ENCODE measurements at places on chromosomes 13 and 19.

DNA sequence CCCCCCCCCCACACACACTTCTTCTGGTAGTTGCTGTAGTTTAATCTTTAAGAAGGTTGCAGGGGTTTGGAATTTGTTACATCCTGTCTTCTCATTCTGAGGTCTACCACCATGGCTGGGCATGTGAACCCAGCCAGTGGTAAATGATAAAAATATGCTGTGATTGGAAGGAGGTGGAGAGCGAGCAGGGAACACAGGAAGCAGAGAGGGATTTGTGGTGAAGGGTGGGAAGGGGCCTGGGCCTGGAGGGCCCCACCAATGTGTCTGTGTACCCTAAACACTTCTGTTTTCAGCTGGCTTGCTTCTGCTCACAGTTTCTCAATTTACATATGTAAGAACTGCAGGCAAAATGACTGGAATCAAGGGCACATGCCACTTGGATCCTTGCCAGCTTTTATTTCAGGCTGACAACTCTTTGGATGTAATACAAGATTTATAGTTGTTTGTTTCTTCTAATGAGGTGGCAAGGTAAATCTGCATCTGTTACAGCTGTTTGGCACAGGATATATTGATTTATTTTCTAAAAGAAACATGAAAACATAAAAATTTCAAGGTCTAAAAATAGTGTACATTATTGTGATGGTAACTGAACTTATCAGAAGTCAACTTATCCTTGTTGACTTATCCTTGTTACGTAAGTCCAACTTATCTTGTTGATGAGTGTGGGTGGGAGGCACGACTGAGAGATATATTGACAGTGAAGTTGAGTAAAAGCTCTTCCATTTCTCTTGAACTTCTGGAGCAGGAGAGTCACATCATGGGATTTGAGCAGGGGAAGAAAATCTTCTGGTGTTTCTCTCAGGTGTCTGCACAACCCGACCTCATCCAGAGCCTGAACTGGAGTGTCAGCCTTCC is 313.2 kb downstream of the SHISA2 start:
- DNase-seq = no peak

GRCh38 chr19:4389511-4390016 is 10.8 kb downstream of the SH3GL1 start:
- no peak for DNase-seq

GRCh38 chr13:112001571-112001970 is 65.4 kb upstream of the SOX1 start:
- no peak for DNase-seq

DNA sequence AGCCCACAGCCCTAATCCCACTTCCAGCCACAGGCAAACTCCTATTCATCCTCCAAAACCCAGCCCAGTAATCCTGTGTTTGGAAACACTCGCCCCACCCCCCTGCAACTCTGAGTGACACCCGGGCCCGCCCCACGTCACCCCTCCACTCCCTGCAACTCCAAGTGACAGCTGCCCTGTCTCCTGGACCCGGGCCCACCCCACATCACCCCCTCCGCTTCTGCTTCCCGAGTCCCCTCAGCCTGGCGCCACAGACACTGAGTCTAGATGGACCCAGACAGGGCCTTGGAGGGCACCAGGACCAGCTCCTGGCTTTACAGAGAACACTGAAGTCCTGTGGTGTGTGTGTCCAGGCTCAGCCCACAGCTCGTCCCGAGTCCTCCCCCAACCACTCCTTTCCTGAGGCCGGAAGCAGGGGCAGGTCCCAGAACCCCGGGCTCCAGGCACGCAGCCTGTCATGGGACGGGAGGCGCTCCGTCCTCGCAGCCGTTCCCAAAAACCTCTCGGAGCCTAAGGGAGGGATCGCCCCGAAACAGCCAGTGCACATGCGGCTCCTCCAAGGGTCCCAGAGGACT is 7.7 kb downstream of the REXO1 start:
- DNase-seq = no peak

- DNase-seq = no peak
These were observed 6.1 kb upstream of the PRKD2 start for GRCh38 chr19:46723023-46723461.

- no peak for DNase-seq
These were observed 222.0 kb downstream of the SLITRK5 start for GRCh38 chr13:87893186-87893585.

GRCh38 chr19:2167896-2168618 is 4.3 kb downstream of the DOT1L start:
- DNase-seq = no peak

DNA sequence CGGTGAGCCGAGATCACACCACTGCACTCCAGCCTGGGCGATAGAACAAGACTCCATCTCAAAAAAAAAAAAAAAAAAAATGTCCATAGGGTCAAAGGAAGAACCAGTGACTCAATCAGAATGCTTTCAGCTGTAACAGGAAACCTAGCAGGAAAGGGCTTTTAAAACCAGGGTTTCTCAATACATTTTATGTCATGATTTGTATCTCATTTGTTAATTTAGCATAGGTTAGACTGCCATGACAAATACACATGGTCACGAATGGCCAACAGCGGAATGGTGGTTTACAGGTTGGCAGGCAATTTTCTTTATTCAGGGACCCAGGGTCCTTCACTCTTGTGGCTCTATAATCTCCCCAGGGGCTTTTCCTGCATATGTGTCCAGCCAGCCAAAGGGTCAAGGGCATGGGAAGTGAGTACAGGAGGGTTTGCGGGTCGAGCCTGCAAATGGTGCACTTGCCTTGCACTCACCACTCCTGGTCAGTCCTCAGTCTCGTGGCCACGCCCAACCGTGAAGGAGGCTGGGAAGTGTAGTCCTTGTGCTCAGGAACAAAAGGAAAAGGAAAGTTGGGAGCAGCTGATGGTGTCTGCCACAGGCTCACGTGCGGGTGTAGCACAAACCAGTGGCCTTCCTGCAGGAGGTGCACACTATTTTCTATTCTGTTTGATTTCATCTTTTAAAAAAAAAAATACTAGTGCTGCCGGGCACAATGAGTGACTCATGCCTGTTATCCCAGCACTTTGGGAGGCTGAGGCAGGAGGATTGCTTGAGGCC is 14.8 kb downstream of the DHX34 start:
- no peak for DNase-seq

DNA sequence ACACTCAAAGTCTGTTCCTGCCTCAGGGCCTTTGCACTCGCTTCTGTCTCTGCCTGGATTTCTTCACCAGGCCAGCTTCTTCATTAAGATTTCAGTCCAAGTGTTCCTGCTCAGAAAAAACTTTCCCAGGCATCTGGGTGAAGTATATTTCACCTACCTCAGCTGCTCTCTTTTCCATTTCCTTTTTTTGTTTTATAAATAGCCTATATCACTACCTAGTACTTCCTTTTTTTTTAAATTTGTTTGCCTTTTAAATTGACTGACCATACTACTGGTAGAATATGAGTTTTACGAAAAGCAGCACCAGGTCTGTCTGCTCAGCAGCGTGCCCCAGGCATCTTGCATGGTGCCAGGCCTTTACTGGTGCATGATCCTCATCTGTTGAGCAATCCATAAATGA is 1064.4 kb downstream of the UQCRFS1 start:
- no peak for DNase-seq

DNA sequence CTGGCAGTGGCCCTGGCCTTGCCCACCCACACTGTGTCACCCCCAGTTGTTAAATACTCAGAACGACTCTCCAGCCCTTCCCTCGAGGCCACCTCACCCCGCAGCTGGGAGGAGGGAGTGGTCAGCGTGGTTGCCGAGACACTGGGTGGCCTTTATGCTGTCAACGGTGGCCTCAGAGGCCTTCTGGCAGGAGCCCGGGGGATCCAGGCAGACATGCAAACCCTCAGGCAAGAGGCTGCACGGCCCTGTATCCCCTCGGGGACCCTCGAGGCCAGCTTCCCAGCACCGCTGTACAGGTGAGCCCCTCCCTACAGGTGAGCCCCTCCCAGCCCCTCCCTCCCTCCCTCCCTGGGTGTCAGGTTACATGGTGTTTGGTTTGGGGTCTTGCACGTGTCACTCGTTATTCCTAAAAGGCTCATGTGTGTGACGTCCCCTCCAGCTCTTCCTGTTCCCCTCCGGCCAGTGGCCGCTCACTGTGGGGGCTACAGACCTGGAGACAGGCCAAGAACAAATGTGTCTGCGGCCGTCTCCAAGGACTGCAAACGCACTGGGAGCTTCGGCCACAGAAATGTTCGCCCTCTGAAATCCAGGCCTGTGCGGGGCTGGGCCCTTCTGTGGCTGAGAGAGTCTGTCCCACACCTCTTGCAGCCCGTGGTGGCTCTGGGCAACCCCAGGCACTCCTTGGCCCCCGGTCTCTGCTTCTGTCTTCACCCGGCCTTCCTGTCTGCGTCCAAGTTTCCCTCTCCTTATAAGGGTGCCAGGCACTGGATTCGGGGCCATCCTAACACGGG is at the start of gene TEKTIP1:
TEKTIP1 (plus strand) TSS at position 210 of the 791 bp plus-strand sequence; CDS start at position 214, 4 bp downstream.
- no peak for DNase-seq

- no peak for DNase-seq
These were observed 112.2 kb downstream of the SLITRK5 start for GRCh38 chr13:87783366-87783765.

DNA sequence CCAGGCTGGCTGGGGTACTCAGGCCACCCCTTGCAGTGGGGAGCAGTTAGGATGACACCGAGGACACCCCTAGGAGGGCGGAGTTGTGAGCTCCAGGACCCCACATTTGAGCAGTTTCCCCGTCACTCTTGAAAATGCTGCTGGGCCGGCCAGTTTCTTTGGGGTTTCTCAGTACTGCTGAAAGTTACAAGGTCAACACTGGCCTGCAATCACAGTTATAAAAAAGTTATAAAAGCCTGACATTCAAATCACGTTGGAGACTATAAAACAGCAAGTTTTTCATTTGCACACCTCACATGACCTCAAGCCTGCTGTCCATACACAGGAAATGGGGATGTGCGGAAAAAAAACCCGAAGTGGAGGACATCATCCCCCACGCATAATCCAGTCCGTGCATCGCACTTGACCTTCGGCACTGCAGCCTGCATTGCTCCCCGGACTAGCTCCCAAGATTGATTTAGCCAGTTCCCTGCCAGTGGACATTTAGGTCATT is 27.0 kb downstream of the DNM2 start:
- no peak for DNase-seq

- DNase-seq = no peak
These were observed 823.8 kb upstream of the ATXN8OS start for GRCh38 chr13:69283837-69284236.

DNA sequence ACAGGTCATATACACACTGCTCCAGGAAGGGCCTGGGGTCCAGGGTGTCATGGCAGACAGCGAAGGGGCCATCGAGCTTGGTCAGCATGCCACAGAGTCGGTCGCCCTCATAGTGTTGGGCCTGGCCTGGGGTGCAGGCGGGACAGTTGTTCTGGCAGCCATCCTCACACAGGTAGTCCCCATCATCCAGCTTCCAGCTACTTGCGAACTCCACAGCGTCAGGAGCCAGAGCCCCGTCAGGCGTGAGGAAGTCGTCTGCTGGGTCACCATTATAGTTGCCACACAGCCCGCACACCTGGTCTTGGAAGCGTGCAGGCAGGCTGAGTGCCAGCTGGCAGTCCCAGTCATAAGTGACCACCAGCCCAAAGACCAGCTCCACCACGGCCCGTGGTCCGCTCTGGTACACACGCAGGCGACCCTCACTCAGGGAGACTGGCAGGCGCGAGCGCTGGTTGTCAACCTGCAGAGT is 16.2 kb downstream of the FCGBP start:
- DNase-seq = no peak

Measured in posterior cingulate gyrus (tissue), 11 donors.